ENCODE measurements at places on chromosomes 7 and 10.

- DNase-seq = no peak
Measured at GRCh38 chr7:121331574-121331973, 2.8 kb downstream of the WNT16 start.

GRCh38 chr10:123897146-123897545, 5.5 kb upstream of the CPXM2 start:
- DNase-seq = no peak

GRCh38 chr10:16891375-16892313, 74.4 kb upstream of the RSU1 start:
- DNase-seq = peak; percentile 8

- no peak for DNase-seq
Measured at GRCh38 chr7:100583132-100584053, 2.5 kb downstream of the LRCH4 start.

DNA sequence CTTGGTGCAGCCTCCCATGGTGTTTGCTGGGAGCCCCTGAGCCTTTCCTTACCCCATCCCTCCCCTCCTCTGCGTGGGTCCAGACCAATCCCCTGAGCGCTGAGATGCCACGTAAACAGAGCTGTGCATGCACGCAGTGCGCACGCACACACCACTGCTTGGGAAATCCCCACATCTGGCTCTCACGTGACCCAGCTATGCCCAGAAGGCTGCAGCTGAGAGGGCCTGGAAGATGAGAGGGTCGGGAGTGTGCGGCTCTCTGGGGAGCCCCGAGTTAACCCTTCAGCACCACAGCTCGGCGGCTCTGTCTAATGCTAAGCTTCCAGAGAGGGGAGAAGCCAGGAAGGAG, 177.2 kb downstream of the SH3PXD2A start:
- DNase-seq = no peak

- DNase-seq = no peak
Measured at GRCh38 chr10:43221419-43222209, 45.3 kb downstream of the RASGEF1A start.

- no peak for DNase-seq
Measured at GRCh38 chr10:132252412-132252811, 55.3 kb downstream of the STK32C start.

Measured in NCI-H524 (cell line).